ENCODE measurements at places on chromosomes 4 and X.

- no peak for DNase-seq
These were observed 653.8 kb upstream of the GALNT7 start for GRCh38 chr4:172514801-172515200.

DNA sequence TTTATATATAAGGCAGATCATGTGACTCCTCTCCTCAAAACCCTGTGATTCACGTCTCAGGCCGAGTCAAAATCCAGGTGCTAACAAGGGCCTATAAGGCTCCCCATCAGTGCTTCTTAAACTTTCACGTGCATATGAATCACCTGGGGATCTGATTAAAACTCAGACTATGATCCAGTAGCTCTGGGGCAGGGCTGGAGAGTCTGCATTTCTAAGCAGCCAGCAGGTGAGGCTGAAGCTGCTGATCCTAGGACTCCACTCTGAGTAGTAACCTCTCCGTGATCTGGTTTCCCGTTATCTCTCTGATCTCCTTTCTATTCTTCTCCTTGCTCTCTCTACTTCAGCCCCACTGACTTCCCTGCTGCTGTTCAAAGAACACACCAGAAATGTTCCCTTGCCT is 252.4 kb upstream of the RPS6KA3 start:
- DNase-seq, result no peak

DNA sequence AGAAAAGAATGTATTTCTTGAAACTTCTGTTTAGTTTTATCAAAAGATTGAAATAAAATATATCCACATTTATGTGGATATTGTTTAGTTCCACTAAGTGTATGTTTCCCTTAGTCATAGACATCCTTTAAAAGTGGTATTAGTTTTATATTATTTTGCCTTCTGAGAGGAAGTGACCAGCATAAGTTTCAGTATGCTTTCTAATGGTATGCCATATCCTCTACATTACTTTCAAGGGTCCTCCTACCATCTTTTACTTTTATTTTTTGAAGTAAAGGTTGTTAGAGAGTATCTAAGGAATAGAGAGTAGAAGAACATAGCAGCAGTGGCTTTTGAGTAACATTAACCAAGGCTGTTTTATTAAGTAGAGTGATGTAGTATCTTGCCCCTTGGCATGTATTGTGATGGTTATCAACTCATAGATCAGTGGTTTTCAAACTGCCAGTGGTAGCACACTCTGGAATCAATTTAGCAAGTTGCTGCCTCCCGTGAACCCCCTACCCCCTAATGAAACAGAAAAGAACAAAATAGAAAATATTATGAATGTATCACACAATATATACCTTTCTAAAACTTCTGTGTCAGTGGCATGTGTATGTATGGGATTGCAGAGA is 44.8 kb downstream of the RBPJ start:
- no peak for DNase-seq

GRCh38 chr4:90876296-90876695 is 749.1 kb downstream of the CCSER1 start:
- DNase-seq, result no peak

- DNase-seq, result no peak
These were observed 161.2 kb upstream of the WDFY3 start for GRCh38 chr4:85127653-85128052.

DNA sequence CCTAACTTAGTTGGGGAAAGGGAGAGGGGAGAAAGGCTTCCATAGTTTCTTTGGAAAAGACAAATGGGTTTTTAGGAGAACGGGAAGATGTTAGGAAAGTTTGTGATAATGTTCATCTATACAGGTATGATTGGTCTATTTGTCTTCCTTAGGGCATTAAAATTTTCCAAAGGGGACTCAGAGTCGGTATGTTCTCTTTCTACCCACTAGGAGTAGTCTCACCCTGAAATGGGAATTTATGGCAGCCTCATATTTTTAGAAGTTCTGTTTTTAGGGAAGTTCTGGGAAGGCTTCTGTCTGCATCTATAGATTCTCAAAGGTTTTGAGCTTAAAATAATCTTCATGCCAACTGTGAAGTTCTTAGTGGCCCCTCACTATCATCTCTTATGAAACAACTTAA is 637.3 kb downstream of the ADGRL3 start:
- DNase-seq, result no peak

- no peak for DNase-seq
These were observed 265.4 kb upstream of the ADGRL3 start for GRCh38 chr4:60934566-60935295.

GRCh38 chr4:43763029-43763610 is 685.5 kb downstream of the KCTD8 start:
- no peak for DNase-seq

Measured in activated CD4-positive, alpha-beta T cell treated with anti-CD3 and anti-CD28 coated beads, Interleukin-2, amount 50 U/mL, for 24 hours (primary cell).